ENCODE measurements at places on chromosomes 6 and 20.

GRCh38 chr20:45365444-45365970, 2.6 kb downstream of the SYS1 start:
- no peak for DNase-seq

DNA sequence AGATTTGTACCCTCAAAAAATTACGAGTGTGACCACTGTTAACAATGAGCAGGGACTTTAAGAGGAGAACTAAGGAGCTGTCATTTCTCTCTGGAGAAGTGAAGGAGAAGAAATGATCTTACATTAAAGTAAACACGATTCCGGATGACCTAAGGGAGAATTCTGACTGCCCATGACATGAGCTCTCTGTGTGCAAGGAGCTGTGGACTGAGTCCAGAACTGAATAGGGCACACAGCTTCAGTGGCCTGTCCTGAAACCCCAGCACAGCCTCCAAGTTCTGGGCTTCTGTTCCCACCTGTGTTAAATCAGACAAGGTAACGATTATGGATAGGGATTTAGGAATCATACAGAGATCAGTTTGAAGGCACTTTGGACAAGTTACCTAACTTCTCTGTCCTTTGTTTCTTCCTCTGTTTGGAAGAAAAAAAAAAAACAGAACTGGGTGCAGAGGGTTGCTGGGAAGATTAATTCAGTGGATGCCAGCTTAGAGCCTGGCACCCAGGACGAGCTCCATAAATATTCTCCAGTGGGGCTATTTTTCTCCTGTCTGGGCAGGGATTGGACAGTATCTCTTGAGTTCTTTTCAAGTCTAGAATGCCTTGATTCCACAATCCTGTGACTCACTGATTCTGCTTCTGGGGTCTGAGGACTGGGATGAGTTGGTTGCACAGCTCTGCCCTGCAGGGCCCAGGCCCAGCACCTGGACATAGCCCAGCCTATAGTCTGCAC, 65.7 kb downstream of the MRPL14 start:
- DNase-seq = no peak

GRCh38 chr6:89662659-89663223, 24.2 kb upstream of the LYRM2 start:
- no peak for DNase-seq

- DNase-seq = no peak
Observed at GRCh38 chr6:69917834-69918233, 51.5 kb downstream of the COL19A1 start.

DNA sequence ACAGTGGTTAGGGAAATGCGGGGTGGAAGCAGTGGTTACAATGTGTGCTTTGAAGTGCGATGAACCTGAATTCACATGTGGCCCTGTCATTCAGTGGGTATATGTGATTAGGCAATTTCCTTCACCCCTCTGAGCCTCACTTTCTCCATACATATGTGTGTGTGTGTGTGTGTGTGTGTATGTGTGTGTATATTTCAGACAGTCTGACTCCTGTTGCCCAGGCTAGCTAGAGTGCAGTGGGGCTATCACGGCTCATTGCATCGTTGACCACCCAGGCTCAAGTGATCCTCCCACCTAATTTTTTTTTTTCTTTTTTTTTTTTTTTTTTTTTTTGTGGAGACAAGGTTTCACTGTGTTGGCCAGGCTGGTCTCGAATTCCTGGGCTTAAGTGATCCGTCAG, 6.3 kb downstream of the PPP1R14C start:
- no peak for DNase-seq

GRCh38 chr6:127547904-127548649, 28.9 kb upstream of the C6orf58 start:
- no peak for DNase-seq

DNA sequence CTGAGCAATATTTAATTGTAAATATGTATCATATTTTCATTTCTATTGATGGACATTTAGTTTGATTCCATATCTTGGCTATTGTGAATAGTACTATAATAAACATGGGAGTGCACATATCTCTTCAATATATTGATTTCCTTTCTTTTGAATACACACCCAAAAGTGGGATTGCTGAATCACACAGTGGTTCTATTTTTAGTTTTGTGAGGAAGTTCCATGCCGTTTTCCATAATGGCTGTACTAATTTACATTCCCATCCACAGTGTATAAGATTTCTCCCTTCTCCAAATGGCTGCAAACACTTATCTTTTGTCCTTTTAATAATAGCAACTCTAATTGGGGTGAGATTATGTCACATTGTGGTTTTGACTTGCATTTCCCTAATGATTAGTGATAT, 86.7 kb upstream of the RAB32 start:
- no peak for DNase-seq

DNA sequence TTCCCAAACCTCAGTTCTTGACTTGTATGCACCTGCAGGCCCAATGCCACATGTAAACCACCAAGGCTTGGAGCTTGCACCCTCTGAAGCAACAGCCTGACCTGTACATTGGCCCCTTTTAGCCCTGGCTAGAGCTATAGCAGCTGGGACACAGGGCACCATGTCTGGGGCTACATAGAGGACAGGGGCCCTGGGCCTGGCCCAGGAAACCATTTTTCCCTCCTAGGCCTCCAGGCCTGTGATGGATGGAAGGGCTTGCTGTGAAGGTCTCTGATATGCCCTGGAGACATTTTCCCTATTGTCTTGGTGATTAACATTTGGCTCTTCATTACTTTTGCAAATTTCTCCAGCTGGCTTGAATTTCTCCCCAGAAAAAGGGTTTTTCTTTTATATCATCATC, 64.6 kb downstream of the SLC35F1 start:
- DNase-seq = no peak

DNA sequence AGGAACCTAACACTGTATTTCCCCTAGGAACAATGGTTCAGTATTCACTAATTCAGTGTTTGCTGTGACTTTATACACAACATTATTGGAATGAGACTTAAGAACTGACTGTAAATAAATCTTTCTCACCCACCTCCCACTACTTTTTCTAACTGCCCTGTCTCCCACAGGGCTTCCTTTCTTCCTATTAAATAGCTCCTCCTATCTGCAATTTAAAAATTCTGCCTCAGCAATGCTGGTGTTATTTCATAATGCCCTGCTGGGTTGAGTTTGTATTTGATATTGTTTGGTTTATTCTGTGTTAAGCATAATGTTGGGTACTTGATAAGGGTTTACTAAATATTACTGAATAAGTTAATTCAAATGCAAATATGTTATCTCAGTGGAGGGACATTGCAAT, 573.1 kb upstream of the RNF217 start:
- DNase-seq = no peak

DNA sequence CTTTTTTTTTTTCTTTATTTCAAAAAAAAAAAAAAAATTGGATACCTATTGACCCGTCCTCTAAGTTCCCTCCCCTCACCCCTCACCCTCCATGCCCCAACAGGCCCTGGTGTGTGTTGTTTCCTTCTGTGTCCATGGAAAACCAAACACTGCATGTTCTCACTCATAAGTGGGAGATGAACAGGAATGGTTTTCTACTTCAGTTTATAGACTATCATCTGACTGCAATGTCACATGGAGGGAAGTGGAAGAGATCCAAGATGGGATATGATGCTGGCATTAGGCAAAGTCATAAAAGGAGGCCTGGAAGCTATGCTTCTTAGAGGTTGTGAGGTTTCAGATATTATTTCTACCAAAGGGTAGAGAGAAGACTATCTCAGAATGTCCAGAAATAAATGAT, 237.5 kb downstream of the MAFB start:
- no peak for DNase-seq

DNA sequence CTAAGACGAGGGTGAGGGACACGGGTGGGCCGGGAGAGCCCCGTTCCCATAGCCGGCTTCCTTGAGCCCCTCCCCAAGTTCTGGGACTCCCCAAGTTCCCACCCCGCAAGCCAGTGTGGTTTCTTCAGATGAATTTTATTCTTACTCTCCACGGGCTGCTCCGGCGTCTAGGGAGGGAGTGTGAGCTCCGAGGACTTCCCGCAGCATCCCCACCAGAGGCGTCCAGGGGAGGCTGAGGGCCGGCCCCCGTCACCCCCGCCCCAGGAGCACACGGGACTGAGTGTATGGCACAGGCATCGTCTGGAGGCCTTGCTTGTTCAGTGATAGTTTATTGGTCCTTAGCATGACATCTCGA, 10.0 kb upstream of the SLC4A11 start:
- no peak for DNase-seq

DNA sequence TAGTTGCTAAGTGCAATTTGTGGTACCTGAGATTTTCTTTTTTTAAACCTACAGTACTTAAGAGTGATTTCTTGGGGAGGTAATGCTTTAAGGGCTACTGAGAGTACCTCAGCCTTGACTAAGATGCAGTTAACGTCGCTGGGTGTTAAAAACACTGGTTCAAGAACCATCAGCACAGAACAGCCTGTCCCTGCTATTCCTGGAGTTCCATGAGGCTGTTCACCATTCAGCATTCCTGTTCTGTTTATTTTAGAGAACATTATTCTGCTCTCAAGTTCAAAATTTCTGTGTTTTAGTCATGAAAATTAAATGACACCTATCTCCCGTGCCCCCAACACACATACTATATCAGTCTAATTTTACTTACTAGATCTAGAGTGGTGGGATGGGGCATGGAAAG, 1.7 kb upstream of the PRELID3B start:
- no peak for DNase-seq

DNA sequence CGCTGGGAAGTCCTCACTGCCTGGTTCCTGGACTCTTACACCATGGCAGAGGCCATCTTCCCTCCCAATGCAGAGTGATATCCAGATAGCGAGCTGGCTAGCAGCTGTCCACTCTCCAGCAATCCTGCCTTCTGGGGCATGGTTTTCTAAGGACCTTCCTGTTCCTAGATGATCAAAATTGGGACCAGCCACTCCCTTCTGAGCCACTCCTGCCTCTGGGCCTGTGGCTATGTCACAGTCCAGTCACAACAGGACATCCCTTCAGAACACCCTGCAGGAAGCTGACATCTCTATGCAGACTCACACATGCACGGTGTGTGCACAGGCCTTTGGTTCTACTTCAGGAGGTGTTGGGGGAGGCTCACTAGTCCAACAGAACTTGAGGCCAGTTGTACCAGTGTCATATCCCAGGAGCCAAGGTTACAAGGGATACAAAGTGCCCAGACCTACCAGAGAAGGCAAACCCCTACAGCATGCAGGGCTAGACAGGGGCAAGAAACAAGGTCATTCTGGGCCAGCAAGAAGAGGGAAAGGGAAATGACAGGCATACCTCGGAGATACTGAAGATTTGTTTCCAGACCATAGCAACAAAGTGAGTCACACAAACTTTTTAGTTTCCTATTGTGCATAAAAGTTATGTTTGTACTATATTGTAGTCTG, 2.7 kb upstream of the MCCD1 start:
- no peak for DNase-seq

GRCh38 chr6:147546501-147547368, 38.2 kb downstream of the SAMD5 start:
- DNase-seq = no peak

GRCh38 chr6:73614802-73615201, 39.0 kb downstream of the SLC17A5 start:
- DNase-seq = no peak

DNA sequence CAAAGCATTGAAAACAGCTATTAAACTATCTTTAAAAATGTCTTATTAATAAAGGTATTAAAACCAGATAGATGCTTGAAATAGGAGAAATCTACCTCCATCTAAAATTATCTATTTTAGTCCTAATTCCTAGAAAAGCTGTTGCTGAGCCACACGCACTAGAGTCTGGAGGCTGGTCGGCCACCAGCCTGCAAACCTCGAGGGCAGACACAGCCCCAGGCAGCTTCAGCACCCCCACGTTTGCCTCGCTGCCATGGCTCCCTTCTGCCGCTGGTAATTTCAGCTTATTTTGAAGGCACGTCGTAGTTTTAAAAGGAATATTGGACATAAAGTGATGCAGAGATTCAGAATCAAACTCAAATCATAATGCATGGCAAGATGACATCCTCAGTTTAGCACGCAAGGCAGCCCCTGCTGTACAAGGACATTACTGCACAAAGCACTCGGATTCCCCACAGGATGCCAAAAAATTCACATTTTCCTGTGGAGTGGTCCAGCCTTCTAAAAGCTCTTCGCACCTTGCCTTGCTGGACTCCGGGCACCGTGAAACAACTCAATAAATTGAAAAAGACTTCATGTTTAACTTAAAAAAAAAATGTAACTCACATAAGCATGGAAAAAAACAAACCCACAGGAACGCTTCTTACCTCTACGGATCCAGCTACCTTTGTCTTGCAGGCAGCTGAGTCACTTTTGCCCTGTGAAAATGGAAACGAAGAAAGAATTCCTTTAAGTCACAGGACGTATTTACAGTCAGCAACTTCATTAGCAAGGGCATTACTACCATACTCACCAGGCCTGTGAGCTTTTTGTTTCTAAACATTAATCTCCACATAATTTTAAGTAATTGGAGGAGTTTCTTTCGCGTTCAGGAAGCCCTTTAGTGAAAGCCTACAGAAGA, 143.4 kb upstream of the RPS6KA2 start:
- DNase-seq = no peak

- DNase-seq = no peak
Observed at GRCh38 chr20:5947276-5947675, 3.1 kb downstream of the TRMT6 start.

GRCh38 chr6:40389254-40389653, 197.9 kb downstream of the LRFN2 start:
- no peak for DNase-seq

DNA sequence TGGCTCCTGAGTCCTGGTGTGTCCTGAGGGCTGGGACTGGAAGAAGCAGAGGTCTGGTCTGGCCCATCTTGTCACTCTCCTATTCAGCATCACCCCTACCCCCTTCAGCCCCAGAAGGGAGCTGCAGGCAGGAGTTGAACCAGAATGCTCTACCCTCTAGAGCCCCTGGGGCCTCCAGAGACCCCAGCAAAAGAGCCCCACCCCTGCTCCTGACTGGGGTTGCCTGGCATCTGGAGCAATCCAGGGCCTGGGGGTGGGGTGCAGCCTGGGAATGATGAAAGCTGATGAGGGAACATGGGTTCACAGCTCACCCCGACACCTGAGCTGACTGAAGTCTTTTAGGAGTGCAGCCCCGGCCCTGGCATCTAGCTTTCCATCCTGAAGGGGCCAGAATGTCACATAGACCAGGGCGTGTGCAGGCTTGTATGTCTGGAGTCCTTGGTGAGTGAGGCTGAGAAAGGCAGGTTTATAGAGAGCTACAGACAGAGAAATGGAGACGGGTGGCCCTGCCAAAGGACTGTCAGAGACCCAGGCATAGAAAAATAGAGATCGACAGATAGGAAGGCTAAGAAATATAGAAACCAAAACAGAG, 12.2 kb downstream of the FGD2 start:
- DNase-seq = no peak
